ENCODE measurements at places on chromosomes 5 and 9. TPM values are rescaled to one million over a fixed set of nuclear protein-coding genes. Genes with fewer than 3 reads are reported as not detected.

GRCh38 chr9:36935768-36936497 is 98.1 kb downstream of the PAX5 start:
- DNase-seq = peak; percentile 46

DNA sequence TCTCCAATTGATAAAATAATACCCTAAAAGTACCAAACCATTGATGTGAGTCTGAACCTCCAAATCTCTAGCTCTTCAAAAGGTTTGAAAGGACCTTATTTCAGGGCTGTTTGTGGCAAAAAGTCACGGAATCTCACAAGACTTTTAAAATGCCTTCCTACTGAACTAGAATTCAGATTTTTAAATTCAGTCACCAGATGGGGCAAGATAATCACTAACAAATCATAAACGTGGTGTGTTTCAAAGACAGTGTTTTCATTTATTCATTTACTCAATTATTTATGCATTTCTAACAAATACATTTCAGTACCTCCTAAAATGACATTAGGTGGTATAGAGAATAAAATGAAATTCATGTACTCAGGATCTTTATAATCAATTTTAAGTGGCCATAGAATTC is 68.2 kb upstream of the SMC2 start:
- DNase-seq = no peak

GRCh38 chr5:116585227-116585626 is 10.6 kb upstream of the SEMA6A start:
- DNase-seq = no peak

GRCh38 chr5:76175821-76176403 is 92.7 kb downstream of the SV2C start:
- peak; percentile 64 for DNase-seq

Gene C9orf152
- not detected for polyA plus RNA-seq

Gene ATG10
- polyA plus RNA-seq = 9.0 TPM

- no peak for DNase-seq
These were observed 207.4 kb downstream of the PAPPA start for GRCh38 chr9:116360989-116361388.

GRCh38 chr9:113585085-113585442 is 121.5 kb downstream of the RGS3 start:
- no peak for DNase-seq

- DNase-seq = no peak
These were observed 119.2 kb upstream of the BOD1 start for GRCh38 chr5:173735691-173736090.

All from GM12878 (cell line).